Activated CD4-positive, alpha-beta T cell treated with anti-CD3 and anti-CD28 coated beads for 48 hours (primary cell): ENCODE measurements at places on chromosomes 3 and 15.

- no peak for DNase-seq
Observed at GRCh38 chr3:33114622-33115023, 809 bp downstream of the CRTAP start.

DNA sequence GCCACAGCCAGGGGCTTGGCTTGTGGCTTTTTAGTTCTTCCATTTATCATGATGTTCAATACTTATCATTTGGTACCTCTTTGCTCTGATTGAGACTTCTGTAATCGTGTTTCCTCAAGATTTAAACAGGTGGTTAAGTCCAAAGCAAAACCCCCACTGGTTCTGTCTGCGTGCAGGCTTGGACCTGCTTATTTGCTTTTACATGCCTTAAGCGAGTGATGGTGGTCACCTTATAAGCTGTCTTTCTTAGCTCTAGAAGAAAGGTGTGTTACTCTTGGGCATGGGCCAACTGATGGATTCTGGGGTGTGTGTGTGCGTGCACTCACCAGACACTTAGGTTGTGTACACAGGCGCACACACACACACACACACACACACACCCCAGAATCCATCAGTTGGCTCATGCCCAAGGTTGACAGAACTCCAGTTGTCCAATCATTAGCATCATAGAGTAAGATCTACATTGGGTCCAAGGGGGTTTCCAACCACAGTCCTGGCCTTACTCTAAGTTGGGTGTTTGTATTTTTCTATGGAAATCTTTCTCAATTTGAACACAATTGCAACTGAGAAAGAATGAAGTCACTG lies 1.2 kb downstream of the MYZAP start:
- no peak for DNase-seq

DNA sequence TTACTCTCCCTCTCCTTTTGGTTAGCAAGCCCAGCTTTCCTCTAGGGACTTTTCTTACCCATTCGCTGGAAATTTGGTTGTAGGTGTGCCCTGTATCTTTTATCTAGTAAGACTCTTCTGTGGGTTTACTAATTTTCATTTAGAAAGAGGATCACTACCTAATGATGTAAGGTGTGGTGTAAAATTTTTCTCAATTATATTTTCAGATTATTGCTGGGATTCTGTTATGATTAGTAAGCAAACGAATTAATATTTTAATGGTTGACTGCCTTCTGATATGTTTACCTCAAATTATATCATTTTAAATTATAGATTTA lies 28.5 kb downstream of the PLCL2 start:
- no peak for DNase-seq

DNA sequence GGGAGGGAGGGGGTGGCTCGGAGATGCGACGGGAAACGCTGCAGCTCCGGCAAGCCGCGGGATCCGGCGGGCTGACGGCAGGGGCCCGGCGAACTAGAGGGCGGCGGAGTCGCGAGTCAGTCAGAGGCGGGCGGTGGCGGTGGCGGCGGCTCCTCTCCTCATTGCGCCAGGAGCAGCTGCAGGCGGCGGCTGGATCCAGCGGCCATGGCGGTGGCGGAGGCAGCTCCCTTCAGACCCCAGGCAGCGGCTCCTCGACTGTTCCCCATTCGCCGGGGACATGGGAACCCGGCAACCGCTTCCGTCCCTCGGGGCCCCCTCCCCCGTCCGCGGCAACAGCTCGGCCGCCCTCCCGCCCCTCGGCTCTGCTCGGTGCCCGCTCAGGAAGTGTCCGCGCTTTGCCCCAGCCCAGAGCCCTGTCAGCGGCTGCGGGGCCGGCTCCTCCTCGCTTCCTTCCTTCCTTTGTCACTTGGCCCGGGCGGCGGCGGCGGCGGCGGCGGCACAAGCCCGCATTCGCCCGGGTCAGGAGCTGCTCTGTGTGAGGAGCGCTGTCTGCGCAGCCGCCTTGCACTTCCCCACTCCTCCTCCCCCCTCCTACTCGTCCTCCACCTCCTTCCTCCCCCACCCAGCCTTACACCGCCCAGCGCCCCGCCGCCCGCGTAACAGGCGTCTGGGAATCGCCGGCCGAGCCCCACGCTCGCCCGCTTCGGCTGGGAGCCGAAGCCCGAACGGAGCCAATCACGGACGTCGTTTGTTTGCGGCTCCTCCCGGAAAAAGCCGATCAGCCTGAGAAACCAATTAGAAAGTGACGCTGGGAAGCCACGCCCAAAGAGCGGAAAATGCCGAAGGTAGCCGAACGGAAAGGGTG lies at the start of gene GSK3B:
Gene GSK3B (minus strand): TSS at position 537 of the 865 bp plus-strand sequence. CDS start 1,013 bp downstream, outside the sequence.
- peak; percentile 83 for DNase-seq

- peak; percentile 50 for DNase-seq
Observed at GRCh38 chr3:187130346-187131066, 8.8 kb downstream of the RPL39L start.

DNA sequence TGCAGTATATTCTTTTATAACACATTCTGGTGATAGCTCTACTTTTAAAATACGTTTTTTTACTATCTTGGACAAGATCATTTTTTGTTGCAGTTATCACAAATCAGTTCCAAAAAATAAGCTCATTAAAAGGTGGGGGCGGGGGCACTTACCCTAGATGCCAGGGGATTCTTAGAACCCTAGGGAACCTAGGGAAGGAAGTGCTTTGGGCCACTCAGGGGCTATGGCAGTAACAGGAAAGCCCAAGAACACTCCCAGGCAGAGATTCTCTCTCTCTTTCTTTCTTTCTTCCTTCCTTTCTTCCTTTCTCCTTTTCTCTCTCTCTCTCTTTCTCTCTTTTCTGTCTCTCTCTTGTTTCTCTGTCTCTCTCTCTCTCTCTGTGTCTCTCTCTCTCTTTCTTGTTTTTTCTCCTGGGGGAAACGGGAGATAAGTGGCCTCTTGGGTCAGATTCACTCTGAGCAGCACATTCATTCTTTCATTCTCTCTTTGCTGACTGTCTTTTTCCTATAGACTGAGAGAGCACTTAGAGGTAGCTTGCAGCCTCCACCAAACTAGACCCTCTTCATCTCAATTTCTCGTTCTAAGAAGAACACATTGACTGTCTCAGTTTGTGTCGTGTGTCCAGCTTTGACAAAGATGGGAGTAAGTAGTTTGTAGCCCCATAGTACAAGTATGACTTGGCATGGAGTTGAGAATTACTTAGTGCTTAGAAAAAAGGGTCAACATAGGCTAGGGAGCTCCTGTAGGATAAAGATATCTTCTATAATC lies 16.6 kb downstream of the SCAANT1 start:
- no peak for DNase-seq

- no peak for DNase-seq
Observed at GRCh38 chr3:167382155-167382554, 2.1 kb upstream of the ZBBX start.

DNA sequence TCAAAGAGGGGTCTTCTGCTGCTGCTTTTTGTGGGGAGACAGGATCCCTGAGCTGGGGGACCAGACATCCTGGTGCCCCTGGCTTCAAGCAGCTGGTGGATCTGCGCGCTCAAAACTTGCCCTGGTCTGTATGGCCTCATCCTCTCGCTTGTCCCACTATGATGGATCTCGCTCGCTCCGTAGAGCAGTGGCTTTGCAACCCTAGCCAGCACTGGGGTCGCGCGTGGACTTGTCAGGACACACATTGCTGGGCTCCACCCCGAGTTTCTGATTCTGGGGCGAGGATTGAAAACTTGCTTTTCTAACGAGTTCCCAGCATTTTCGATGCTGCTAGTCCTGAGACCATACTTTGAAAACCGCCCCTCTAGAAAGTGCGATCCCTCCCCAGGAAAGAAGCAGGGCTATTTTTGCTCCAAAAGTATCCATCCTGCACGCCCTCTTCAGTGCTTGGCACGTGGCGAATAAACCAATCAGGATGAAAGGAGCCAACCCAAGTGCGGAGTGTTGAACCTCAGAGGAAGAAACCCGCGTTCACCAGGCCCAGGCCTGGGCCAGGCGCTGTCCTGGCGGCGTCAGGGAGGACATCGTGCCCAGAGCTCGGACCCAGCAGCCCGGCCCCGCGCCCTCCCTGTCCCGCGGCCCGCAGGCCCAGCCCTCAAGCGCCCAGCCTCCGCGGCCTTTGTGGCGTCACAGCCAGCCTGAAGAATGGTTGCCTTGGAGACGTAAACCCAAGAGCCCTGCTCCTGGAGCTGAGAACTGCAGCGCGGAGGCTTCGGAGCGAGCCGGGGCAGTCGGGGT lies at the start of gene CFAP100:
Gene CFAP100 (plus strand): TSS at position 731 of the 798 bp plus-strand sequence. CDS start 1,092 bp downstream, outside the sequence.
- DNase-seq: no peak

- DNase-seq: peak; percentile 34
Observed at GRCh38 chr3:177199206-177199760, 2.0 kb upstream of the TBL1XR1 start.

GRCh38 chr3:83500422-83500821 lies 1458.4 kb upstream of the CADM2 start:
- no peak for DNase-seq

- no peak for DNase-seq
Observed at GRCh38 chr15:74179983-74180880, 6.7 kb downstream of the ISLR start.

GRCh38 chr3:132545471-132545870 lies 51.6 kb upstream of the ACKR4 start:
- DNase-seq: no peak

- no peak for DNase-seq
Observed at GRCh38 chr3:188529228-188529627, 375.3 kb downstream of the LPP start.

- DNase-seq: no peak
Observed at GRCh38 chr15:99453637-99454030, 112.2 kb upstream of the MEF2A start.
